B cell (primary cell): ENCODE measurements at places on chromosomes 12 and 14. TPM values are rescaled to one million over a fixed set of nuclear protein-coding genes. Genes with fewer than 3 reads are reported as not detected.

The SLC25A21 gene
- total RNA-seq = not detected in 2 replicates

The GPR68 gene
- total RNA-seq = 0.34 and 0.53 TPM in 2 replicates

The UBE2N gene
- 81.7 and 83.8 TPM in 2 replicates for total RNA-seq

GRCh38 chr12:2691345-2692071 is 103.3 kb upstream of the FKBP4 start:
- DNase-seq = peak; percentile 58

DNA sequence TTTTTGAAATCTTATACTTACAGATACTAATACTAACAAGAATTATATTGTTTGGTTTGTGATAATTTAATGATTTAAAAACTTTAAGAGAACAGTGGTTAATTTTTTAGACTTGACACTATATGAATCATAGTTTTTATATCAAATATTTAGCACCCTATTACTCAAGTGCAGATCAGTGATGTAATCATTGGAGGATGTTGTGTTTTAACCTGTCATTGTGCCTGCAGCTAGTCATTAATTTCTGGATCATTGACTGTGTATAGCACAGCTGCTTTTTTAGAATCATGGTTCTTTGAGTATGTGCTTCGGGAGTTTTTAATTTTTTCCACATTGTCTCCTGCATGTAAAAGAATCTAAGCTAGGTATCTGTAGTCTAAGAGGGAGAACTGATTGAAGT is 17.3 kb downstream of the ARID4A start:
- no peak for DNase-seq

The SIRT4 gene
- total RNA-seq = 2.5 and 4.8 TPM in 2 replicates

DNA sequence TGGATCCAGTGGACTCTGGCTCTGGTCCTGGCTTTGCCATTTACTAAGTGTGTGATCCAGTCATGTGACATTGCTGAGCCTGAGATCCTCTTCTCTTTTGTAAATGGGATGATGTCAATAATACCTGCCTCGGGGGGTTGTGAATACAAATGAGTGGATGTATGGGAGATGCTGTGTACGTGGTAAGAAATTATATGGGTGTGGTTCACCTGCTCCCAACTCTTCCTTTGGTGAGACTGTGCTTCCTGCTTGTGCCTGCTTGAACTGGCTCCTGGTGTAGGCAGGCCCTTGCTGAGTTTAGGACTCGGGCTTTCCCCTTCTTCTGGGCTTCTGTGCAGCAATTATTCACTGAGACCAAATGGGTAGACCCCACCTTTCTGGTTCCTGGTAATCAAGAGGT is 189.5 kb upstream of the FRMD6 start:
- DNase-seq = no peak

The NR2C1 gene
- 53.9 and 55.4 TPM in 2 replicates for total RNA-seq

- no peak for DNase-seq
Measured at GRCh38 chr12:100437038-100437841, 36.4 kb upstream of the NR1H4 start.
